Psoas muscle (tissue), 8 donors: ENCODE measurements at places on chromosomes 6 and 20. TPM values are rescaled to one million over a fixed set of nuclear protein-coding genes. Genes with fewer than 3 reads are reported as not detected.

The SIGLEC1 gene
- total RNA-seq: 3.1 TPM

The MAFB gene
- 63.2 TPM for total RNA-seq

The KCNQ5 gene
- total RNA-seq: 90.7 TPM

The ZBTB12 gene
- 1.6 TPM for total RNA-seq

The ZBP1 gene
- total RNA-seq: 0.24 TPM
